Lower lobe of right lung (tissue), 2 donors: ENCODE measurements at places on chromosomes 13 and 19.

GRCh38 chr19:48819366-48819816 lies 8.6 kb upstream of the BCAT2 start:
- peak; percentile 91 for DNase-seq

DNA sequence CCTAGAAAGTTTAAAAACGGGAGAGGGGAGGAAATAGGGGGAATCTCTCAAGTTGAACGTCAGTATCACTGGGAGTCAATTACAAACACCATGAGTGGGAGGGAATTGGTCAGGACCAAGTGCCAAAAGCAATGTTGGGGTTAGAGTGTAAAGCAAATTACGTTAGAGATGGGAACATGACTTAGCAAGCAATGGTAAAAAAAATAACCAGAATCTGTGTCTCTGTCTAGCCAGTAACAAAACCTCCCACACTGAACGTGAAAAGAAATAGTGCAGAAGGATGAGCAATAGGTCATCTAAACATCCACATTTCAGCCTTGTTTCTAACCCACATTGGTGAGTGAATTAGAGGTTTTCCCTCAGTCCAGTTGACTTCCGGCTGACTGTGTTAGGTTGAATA lies 242.2 kb downstream of the COG6 start:
- no peak for DNase-seq

GRCh38 chr13:51308781-51309180 lies 30.7 kb upstream of the SERPINE3 start:
- no peak for DNase-seq

- DNase-seq: no peak
These were observed 1936.5 kb downstream of the PCDH9 start for GRCh38 chr13:65293530-65294198.

DNA sequence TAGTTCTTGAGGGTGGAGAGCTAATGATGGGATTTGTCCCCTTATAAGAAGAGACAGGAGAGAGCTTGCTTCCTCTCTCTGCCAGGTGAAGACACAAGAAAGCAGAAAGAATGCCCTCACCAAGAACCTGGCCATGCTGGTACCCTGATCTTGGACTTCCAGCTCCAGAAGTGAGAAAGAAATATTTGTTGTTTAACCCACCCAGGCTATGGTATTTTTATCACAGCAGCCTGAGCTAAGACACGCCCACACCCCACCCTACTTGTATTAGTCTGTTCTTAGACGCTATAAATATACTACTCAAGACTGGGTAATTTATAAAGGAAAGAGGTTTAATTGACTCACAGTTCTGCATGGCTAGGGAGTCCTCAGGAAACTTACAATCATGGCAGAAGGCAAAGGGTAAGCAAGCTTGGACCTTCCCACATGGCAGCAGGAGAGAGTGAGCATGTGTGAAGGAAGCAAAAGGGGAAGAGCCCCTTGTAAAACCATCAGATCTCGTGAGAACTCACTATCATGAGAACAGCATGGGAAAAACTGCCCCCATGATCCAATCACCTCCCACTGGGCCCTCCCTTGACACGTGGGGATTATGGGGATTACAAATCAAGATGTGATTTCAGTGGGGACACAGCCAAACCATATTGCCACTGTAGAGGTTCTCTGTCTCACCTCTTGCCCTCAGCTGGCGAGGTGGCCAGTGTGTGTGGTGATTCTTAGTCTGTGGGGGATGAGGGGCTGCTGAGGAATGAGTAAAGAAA lies 57.4 kb upstream of the RCBTB2 start:
- no peak for DNase-seq

- no peak for DNase-seq
These were observed 151.1 kb downstream of the LHFPL6 start for GRCh38 chr13:39451860-39452301.

DNA sequence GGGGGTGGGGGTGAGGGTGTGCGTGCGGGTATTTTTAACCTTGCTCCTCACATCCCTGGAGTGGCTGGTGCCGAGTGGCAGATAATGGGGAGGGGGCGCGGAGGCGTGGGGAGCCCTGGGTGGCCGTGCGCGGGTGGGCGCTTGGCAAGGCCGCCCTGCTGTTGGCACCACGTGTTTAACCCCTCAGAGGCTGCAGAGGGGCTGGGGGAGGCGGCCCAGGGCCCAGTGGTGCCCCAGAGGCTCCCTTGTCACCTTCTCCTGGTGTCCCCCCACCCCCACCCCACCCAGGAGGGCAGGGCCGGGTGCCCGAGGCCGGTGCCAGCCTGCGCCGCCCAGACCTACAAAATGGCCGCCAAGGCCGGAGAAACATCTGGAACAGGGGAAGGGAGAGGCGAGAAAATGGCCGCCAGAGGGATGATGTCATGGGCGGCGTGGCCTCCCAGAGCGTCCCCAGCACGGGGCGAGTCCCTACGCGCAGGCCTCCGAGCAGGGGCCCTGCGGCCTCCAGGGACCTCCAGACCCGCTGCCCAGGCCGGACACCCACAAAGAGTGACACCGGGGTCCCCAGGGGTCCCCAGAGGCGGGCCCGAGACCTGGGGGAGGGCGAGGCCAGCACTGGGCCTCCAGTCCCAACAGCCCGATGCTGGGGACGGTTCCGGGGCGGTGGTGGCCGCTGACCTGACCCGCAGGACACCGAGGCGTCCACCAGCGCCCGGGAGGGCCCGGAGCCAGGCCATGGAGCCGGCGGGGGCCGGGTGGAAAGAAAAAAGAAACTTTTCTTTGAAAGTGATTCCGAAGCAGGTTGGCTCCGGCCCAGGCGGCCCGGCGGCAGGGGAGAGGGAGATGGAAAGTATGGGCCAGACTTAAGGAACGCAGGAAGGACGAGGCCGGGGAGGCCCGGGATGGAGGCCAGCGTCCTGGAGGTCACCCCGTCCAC lies 38.2 kb downstream of the NFIC start:
- DNase-seq: peak; percentile 86

DNA sequence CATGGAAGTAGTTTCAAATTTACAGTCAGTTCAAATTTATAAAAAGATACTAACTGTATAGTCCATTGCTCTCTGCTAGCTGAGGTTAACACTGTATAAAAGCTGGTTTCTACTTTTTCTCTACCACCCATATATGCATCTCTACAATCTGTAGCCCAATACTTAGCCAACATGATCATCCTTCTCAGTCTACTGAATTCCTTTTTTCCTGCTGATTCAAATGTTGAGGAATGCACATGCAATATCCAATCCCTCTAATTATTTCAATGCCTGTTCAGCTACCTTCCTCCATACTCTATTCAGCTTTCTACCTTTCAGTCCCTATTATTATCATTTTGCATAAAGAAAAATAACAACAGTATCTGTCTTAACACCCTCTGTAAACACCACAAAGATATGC lies 15.6 kb downstream of the KPNA3 start:
- no peak for DNase-seq

DNA sequence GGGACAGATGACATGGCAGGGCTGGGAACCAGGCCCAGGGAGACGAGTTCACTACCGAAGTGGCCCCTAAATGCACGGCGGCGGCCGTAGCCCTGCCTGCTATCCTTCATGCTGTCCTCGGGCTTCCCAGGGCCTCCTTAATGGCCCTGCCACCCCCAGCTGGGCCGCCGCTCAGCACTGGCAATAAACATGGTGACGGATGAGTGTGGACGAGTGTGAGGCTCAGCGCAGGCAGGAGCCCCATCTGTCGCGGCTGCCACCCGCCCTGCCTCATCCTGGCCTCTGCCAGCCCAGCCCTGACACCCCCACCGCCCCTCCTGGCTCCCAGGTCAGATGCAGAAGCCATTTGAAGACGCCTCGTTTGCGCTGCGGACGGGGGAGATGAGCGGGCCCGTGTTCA lies 13.6 kb downstream of the PIN1 start:
- no peak for DNase-seq

GRCh38 chr13:41056826-41057711 lies 4.2 kb upstream of the WBP4 start:
- DNase-seq: no peak

- DNase-seq: no peak
These were observed 336.3 kb downstream of the UQCRFS1 start for GRCh38 chr19:28876609-28877123.

GRCh38 chr19:10078329-10078728 lies 7.8 kb upstream of the SHFL start:
- DNase-seq: no peak

DNA sequence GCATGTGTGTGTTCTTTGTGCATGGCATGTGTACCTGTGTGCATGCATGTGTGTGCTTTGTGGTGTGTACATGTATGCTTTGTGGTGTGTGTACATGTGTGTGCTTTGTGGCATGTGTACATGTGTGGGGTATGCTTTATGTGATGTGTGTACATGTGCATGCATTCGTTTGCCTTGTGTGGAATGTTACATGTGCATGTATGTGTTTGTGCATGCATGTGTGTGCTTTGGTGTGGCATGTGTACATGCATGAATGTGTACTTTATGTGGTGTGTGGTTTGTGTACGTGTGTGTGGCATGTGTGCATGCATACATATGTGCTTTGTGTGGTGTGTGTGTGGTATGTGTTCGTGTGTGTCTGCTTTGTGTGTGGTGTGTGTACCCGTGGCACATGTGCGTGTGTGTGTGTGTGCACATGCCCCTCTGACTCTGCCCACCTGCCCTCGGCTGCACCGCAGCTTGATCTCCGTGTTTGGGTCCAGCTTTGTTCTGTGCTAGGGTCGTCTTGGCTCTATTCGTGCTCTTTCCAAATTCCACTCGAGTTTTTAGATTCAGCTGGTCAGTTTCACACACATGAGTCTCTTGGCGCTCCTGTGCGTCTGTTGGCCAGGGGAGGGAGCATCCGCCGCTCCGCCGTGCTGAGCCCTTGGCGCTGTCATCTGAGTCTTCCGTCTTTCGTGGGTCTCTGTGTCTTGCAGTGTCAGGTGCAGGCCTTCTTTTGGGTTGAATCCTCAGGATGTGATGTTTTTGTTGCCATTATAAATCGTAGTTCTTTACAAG lies 46.5 kb upstream of the TFDP1 start:
- DNase-seq: peak; percentile 16

GRCh38 chr13:73058432-73058735 lies 421 bp upstream of the KLF5 start:
- DNase-seq: no peak

- DNase-seq: no peak
These were observed 65.7 kb upstream of the C13orf46 start for GRCh38 chr13:114039471-114040141.
